ENCODE measurements at places on chromosomes 12 and 14.

- DNase-seq = no peak
These were observed 43.0 kb upstream of the CTDSP2 start for GRCh38 chr12:57889500-57889989.

GRCh38 chr14:90788031-90788430, 28.2 kb downstream of the TTC7B start:
- DNase-seq = no peak

- no peak for DNase-seq
These were observed 27.0 kb upstream of the PHC1 start for GRCh38 chr12:8887285-8887715.

DNA sequence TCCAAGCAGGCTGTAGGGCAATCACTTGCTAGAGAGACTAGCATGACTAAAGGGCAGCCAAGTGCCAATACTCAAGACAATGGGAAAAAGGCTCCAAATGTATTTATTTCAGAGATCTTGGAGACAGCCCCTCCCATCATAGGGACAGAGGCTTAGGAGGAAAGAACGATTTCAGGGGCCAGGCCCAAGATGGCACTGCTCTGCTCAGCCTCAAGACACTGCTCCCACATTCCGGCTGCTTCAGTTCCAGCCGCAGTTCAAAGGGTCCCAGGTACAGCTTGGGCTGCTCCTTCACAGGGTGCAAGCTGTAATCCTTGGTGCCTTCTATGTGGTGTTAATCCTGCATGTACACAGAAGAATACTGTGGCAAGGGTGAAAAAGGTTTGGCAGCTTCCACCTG, 19.4 kb upstream of the OR4K5 start:
- no peak for DNase-seq

DNA sequence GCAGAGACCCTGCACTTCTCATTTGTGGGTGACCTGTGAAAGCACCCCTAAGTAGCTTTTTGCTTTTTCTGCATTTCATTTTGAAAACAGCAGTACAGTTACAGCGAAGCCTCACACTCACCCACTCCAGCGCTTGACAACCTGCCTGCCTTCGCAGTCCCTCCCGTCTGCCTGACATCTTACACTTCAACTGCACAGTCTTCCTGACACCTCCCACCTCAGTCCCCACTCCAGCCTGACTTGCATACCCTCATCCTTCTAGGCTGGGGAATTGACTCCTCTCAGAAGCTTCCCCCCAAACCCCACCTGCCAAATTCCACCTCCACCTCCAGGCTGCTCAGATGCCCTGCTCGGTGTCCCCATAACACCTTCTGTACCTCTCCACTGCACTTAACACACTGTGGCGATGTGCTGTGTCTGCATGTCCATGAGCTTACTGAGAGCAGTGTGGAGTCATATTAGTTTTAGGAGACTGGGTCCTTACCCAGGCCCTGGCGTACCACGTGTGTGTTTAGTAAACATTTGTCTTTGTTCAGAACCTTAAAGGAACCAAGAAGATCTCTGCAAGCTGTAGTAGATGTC, 159.4 kb downstream of the PRKCH start:
- no peak for DNase-seq
